Caki2 (cell line): ENCODE measurements at places on chromosomes 7 and 10. TPM values are rescaled to one million over a fixed set of nuclear protein-coding genes. Genes with fewer than 3 reads are reported as not detected.

The SUGCT gene
- 6.8 and 9.7 TPM in 2 replicates for total RNA-seq

The TMEM106B gene
- total RNA-seq = 61.6 and 89.6 TPM in 2 replicates

The TAS2R4 gene
- not detected in 2 replicates for total RNA-seq

The COL17A1 gene
- 0.03 TPM in 1 of 2 replicates, not detected in the other for total RNA-seq

The SPDYE1 gene
- not detected in 2 replicates for total RNA-seq

The SDK1 gene
- 8.7 and 9.1 TPM in 2 replicates for total RNA-seq

The HOGA1 gene
- 70.8 and 91.3 TPM in 2 replicates for total RNA-seq

The TMEM229A gene
- total RNA-seq = not detected in 2 replicates

The CTAGE4 gene
- total RNA-seq = 0.84 and 1.3 TPM in 2 replicates

The LBX1 gene
- total RNA-seq = not detected in 2 replicates

The C10orf53 gene
- total RNA-seq = not detected in 2 replicates
